MV-4-11 (cell line): ENCODE measurements at places on chromosomes 2 and 18.

- DNase-seq: no peak
Observed at GRCh38 chr2:177810906-177811305, 261.7 kb downstream of the PDE11A start.

GRCh38 chr2:158778243-158778642, 16.9 kb upstream of the DAPL1 start:
- DNase-seq: no peak

GRCh38 chr18:3826021-3826420, 376.0 kb downstream of the TGIF1 start:
- DNase-seq: no peak

DNA sequence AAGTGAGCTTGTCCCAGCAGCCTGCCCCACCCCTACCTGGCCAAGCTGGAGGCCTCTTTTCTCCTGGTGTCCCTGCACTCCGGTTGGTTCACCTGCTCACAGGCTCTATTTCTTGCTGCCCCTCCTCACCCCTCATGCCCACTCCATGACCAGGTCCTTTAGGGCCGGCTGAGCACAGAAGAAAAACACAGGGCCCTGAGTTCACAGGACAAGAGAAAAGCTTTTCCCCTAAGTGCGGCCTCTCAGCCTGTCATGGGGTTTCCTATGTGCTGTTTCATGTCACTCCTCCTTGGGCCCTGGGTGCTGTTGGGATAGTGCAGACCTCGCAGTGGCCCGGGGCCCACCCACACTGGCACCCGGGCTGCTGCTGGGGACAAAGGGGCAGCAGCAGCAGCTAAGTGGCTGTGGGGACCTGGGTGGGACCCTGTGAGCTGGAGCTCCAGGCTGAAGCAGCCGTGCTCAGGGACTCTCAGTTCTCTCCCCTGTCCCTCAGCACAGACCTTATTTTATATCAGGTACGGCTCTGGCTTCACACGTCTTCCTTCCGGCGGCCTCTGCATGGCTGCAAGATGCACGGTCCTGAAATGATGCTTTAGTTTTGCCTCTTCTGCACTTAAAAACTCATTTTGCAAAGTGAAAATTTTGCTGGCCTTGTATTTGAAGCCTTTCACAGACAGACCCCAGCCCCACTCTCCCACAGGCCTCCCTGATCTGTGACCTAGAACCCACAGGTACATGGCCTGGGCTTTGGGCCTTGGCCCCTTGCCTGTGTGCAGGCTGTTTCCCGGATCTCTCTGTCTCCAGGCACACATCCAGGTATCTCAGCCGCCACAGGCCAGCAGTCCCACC, 71.8 kb downstream of the SH3RF3 start:
- no peak for DNase-seq

- no peak for DNase-seq
Observed at GRCh38 chr2:197426723-197427603, 7.9 kb downstream of the SF3B1 start.

DNA sequence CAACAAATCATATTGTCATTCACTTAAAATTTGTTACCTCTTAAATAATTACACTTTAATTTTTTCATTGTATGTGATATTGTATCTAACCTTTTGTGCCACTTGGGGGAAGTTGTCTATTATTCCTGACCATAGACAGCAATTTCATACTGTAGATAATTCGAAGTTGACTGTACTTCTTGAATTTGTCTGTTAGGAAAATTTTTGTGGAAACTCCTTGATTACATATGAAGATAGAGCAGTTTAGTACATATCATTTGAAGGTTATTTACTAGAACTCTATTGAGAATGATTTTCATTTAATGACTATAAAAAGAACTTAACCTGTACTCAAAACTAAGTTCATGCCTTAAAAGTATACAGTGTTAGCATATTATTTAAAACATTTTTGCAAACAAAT, 5.1 kb downstream of the DYNC1I2 start:
- DNase-seq: no peak

GRCh38 chr18:35139517-35139916, 98.3 kb downstream of the MAPRE2 start:
- DNase-seq: no peak

- no peak for DNase-seq
Observed at GRCh38 chr2:11129598-11130449, 25.4 kb upstream of the SLC66A3 start.

- DNase-seq: no peak
Observed at GRCh38 chr2:64620661-64621060, 33.1 kb downstream of the SERTAD2 start.

- DNase-seq: no peak
Observed at GRCh38 chr2:189552991-189553404, 27.6 kb downstream of the SLC40A1 start.

DNA sequence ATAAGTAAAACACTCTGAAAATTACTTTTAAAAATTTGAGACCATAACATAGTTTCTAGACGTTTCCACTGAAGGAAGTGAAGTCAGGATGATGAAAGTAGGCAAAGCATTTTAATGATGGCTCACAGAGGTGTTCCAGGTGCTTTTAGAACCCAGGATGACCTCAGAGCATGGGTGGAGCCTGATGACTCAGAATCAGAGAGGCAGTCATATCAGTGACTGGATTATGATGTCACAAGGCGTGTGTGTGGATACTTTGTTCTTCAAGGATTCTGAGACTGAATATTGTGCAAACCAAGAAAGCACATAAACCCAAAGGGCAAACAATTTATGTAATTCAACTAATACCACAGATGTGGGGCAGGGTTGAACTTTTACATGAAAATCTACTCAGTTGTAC, 208.0 kb upstream of the FBXO11 start:
- peak; percentile 68 for DNase-seq

DNA sequence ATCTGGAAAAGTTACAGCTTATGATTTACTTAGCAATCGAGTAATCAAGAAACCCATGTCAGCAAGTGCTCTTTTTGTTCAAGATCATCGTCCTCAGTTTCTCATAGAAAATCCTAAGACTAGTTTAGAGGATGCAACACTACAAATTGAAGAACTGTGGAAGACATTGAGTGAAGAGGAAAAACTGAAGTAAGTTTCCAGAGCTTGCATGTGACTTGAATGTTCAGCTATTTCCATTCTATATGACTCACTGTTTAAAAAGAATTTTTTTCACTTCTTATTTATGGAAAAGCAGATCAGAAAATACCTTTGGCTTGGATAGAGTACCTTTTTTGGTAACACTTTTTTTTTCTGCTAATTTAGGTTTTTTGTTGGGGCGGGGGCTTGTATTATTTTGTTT, 70.7 kb downstream of the PMS1 start:
- DNase-seq: peak; percentile 2

DNA sequence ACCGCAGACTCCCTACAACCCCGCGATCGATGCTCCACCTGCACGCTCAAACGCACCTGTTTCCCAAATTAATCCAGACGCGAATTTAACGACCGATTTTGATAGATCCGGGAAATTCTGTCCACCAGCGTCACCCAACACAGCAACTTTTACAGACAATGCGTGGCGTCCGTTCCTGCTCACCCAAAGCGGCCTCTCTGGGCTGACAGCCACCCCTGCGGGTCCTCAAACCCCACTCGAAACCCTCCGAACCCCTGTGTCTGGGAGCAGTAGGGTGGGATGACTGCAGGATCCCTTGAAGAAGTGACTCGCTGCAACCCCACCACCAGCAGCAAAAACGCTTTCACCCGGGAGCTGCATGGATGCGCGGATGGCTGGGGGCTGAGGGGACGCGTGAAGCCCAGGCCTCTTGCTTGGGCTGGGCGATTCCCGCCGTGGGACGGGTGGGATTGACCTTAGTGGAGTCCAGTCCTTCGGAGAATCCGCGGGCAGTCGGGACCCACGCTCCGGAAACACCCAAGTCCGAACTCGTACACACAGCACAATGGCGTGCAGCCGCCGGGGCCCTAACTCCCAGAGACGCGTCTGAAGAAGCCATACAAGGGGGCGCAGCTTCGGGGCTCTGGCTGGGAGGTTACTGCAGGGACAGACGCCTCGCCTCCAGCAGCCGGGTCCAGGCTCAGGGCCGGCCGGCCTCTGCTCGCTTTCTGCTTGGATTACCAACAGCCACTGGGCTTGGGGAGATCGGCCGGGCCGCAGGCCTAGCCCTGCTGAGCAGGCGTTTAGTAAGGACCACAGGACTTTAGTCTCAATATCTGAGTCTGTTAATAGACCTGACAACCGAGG, 31.1 kb upstream of the ATP6V1B1 start:
- no peak for DNase-seq

DNA sequence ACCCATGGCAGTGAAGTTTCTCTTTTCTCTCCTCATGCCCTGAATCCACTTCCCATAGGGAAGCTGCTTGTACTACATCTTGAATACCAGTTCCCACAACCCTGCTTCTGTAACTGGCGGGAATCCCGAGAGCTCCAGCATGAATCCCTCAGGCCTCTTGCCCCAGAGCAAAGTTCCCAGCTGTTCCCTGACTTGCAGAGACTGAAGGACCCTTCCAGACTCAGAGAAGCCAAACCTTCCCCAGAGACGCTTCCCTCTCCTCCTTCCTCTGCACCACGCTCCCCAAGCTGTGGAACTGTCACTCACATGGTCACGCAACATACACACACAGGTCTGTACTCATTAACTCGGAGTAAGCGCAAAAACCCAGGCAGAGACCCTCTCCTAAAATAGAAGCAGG, 26.4 kb downstream of the TRAPPC12 start:
- DNase-seq: no peak

DNA sequence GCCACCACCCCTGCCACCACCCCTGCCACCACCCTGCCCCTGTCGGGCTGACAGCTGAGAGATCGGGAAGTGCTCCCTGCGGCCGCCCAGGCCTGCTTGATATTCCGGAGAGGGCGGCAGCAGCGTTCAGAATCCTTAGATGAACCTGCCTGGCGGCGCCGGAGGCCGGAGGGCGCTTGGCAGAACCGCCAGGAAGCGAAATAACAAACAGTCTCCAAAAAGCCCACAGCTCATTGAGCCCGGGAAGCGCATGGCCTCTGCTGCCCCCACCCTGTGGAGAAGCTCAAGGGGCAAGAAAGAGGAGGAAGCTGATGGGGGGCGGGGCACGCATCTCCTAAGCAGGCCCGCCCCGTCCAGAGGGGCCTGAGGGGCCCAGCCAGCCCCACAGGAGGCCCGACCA, 92.2 kb upstream of the MBOAT2 start:
- peak; percentile 6 for DNase-seq

GRCh38 chr2:10285191-10285555, 17.5 kb upstream of the HPCAL1 start:
- peak; percentile 75 for DNase-seq

- DNase-seq: peak; percentile 52
Observed at GRCh38 chr2:166539340-166540162, 45.5 kb upstream of the SCN7A start.

DNA sequence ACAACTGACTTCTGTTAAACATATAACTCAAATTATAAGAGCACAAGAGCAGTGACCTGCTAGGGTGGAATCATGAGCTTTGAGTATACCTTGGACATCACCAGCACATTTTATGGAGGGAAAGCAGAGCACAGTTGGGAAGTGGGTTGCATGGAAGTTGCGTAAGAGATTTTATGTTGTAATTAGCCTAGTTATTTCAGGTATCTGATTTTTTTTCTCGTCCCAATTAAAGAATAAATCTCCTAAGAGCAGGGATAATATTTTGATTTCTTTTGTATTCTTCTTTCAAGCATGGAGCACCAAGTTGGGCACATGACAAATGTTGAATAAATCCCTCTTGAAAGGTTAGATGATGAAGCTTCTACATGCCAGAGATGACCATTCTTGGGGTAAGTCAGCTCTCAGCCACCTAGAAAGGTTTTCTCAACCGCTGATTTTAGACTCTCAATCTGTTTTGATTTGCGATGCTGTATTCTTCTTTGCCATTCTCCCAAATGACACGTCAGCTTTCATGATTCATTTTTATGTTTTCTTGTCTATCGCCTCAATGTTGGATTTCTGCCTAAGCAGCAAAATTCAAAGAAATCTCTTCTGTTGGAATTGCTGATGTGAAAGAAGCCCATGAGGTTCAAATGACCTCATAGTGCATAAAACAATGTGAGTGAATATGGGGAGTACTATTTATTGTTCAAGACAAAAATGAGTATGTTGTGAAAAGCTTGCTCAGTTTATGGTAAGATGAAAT, 15.3 kb upstream of the FN1 start:
- no peak for DNase-seq

- DNase-seq: no peak
Observed at GRCh38 chr2:71340176-71340575, 8.6 kb downstream of the ZNF638 start.

DNA sequence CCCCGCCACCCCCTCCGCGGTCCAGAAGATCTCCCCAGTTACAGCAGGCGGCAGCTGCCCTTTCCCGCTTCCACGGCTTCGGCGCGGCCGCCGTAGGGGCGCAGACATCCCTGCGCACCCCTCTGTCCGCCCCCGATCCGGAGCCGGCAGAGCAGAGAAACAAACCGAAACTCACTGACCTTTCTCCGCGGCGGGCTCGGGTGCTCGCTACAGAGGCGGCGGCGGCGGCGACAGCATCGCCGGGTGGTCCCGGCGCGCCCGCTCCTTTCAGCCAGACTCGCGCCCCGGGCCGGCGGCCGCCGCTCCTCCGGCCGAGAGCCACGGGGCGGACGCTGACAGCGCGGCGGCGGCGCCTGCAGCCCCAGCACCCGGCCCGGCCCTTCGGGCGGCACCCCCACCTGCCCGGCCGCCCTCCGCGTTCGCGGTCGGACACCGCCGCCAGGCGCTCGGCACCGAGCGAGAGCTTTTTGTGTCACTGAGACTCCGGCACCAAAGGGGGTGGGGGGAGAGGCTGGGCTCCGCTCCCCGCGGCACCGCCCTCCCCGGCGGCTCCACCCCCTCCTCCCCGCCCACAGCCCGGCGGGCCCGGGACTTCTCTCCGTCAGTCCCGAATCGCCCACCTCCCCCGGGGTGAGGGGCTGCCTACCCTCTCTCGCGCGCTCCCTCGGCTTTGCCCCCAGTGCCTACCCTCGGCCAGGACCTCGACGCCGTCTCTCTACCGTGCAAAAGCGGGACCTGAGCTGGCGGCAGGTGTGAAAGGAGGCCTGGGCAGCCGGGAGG, 1.4 kb upstream of the RNF152 start:
- no peak for DNase-seq

GRCh38 chr2:216242365-216242764, 129.9 kb downstream of the MARCHF4 start:
- no peak for DNase-seq

DNA sequence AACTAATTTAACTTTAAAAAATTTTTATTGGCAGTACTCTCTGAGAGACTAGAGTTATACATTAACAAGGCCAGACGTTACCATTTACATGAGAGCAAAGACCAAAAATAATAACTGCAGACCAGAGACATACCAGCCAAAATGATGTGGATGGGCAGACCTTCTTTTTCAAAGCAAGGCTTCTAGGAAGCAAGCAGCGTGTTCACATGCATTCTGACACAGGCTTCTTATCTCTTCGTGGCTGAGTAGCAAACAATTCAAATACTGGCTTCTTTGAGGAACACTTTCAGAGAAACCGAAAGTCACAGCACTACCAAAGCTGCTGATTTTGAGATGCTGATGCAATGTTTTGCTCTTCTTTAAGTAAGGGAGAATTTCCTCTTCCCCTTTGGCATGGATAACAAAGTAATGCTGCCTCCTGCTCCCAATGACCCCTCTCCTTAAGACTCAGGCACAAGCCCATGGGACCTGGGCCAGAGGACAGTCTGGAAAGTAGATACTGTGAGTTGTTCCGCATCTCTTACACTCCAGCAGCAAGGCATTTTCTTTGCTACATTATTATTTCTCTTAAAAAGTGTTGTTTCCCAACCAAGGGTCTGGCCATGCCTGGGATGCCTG, 181.9 kb downstream of the MREG start:
- DNase-seq: peak; percentile 82
